ENCODE measurements at places on chromosomes 16 and 17.

DNA sequence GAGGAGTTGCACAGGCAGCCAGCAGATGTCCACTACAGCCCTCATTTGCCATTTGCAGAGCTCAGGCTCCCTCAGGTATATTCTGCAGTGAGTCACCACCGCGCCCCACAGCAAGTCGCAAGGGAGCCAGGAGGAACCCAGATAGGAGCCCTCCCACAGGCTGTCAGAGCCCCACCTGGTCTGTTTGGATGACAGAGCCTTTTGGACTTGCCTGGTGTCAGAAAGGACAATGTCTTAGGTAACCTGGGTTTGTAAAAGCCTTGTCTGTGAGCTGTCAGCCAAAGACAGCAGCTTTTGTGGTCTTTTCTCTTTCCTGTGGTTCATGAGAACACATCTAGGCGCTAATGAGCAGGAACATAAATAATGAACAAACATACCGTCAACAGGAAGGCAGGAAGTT is 70.9 kb downstream of the GNAO1 start:
- peak; percentile 10 for DNase-seq

GRCh38 chr17:76735006-76735405 is 2.1 kb downstream of the SRSF2 start:
- peak; percentile 64 for DNase-seq

- peak; percentile 57 for DNase-seq
Observed at GRCh38 chr17:82213251-82214011, 789 bp upstream of the CCDC57 start.

GRCh38 chr17:80795754-80796153 is 195.9 kb upstream of the CHMP6 start:
- DNase-seq = no peak

- DNase-seq = no peak
Observed at GRCh38 chr16:55389426-55390073, 65.5 kb downstream of the IRX6 start.

DNA sequence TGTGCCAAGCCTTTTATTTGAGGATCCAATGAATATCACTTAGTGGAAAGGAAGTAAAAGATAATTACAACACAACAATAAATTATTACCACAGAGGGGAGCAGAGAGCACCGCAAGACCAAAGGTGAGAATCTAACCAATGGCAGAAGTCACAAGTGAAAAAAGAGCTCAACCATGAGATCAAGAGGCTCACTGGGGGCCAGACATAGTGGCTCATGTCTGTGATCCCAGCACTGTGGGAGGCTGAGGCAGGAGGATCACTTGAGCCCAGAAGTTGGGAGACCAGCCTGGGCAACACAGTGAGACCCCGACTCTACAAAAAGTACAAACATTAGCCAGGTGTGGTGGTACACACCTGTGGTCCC is 17.7 kb downstream of the ANKRD11 start:
- no peak for DNase-seq

- DNase-seq = no peak
Observed at GRCh38 chr16:81537721-81538561, 93.3 kb downstream of the CMIP start.

DNA sequence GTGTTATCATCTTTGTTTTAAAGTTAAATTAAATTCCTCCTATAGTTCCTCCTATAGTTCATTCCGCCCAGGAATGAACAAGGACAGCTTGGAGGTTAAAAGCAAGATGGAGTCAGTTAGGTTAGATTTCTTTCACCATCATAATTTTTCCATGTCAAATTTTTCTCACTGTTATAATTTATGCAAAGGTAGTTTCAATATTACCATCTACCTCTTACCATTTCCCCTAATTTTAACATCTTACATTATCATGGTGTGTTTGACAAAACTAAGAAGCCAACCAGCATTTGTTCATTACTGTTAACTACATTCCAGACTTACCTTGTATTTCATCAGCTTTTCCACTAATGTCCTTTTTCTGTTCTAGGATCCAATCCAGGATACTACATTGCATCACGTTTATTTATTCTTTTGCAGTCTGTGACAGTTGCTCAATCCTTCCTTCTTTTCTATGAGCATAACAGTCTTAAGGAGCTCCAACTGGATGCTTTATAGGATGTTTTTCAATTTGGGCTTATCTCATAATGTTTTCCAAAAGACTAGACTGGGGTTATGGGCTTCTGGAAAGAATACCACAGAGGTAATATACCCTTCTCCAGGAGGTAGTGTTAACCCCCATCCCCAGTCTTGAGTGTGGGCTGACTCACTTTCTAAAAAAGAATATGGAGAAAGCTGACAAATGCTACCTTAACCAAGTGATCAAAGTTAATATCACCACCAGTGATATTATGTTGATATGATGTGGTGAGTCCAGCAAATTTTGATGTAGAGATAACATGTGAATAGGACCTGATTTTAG is 158.5 kb downstream of the PPM1E start:
- no peak for DNase-seq

GRCh38 chr17:66491213-66491612 is 188.8 kb downstream of the PRKCA start:
- DNase-seq = peak; percentile 14

DNA sequence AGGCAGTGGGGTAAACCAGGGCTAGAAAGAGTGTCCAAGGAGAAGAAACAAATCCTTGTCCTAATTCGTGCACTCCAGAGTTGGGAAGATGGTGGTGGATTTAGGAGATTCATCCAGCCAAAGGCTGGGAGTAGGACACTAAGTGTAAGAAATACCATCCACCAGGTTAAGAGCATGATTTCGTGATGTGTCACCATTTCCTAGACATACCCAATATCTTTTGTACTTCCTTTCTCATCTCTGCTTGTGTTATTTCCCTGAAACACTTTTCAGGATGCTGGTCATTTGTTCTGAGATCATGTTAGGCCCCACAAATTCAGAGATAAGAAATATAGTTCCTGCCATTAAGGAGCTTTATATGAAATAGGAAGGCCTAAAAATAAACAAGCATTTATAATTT is 106.3 kb upstream of the HLF start:
- no peak for DNase-seq

DNA sequence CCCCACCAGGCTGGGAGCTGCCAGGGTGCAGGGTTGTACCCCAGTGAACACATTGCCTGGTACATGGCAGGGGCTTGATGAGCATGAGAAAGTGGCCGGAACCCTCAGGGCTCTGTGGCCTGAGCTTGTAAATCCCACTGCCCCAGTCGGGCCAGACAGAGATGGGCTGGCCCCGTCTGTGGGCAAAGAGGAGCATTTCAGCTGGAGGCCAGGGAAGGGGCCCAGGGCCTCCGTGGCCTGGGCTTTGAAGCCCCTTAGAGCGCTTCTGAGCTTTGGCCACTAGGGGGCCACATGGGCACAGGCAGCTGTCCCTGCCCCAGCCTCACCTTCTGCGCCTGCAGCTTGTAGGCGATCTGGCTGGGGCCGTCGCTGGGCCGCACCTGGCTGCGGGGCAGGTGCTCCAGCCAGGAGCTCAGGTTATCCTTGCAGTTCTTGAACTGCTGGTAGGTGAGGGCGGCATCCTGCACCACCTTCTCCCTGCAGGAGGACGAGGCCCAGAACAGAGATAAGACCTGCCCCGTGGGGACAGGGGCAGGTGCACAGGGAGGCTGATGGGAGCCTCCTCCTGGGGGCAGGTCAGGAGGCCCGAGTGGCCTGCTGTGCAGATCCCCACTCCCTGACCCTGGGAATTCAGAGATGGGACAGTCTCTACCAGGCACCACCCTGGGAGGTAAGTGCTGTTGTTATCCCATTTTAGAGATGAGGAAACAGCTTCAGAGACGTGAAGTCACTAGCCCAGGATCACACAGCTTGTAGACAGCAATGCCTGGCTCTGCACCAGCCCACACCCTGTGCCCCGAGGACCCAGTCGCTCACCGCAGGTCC is 12.8 kb downstream of the EVPL start:
- peak; percentile 86 for DNase-seq

DNA sequence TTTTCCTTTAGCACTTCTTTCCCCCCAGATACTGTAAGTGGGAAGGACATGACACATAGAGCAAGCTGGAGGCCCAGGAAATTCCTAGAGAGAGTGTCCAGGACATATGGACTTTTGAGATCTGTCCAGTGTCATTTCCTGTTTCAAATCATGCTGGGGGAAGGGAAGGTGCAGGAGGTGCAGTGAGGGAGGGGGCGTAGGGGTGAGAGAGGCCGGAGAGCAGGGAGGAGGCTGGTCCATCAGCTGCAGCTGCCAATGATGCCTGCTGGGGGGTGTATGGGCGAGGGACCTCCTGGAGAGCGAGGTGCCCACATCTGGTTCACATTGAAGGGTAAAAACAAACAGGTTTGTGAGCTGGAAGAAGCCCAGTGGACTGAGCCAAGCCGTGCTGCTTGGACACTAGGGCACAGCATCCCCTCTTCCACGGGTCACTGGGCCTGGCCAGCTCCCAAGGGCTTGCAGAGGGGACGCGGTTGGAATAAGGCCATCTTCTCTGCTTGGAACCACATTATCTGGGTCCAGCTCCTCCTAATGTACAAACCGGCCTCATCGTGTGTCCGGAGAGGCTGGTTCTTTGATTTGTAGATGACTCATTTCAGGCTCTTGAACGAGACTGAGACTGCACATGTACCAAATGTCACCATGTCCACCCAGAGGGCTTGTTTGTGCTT is 70.4 kb upstream of the SMURF2 start:
- DNase-seq = no peak

- DNase-seq = no peak
Observed at GRCh38 chr16:78762222-78762621, 662.8 kb downstream of the WWOX start.

DNA sequence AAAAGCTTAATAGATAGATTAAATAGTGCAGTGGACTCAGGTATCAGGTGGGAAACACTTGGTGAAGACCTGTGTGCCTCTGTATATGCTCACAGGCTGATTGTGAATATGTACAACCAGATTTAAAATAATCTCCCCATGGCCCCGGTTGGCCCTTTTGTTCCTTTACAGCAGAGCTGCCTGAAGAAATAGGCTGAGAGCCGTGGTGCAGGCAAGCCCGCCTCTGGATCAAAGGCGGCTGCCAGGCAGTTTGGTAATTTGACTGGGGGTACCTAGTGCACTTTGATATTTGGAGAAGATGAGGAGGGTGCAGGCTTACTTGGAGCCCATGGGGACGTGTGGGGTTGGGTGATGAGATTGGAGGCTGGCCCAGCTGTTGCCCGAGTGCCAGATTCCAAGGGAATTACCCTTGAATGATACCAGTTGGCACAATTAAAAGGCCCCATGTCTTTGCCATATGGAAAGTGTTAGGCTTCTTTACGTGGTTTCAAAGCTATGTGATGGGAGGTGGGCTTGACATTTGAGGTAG is 5.0 kb downstream of the NKD1 start:
- DNase-seq = no peak

DNA sequence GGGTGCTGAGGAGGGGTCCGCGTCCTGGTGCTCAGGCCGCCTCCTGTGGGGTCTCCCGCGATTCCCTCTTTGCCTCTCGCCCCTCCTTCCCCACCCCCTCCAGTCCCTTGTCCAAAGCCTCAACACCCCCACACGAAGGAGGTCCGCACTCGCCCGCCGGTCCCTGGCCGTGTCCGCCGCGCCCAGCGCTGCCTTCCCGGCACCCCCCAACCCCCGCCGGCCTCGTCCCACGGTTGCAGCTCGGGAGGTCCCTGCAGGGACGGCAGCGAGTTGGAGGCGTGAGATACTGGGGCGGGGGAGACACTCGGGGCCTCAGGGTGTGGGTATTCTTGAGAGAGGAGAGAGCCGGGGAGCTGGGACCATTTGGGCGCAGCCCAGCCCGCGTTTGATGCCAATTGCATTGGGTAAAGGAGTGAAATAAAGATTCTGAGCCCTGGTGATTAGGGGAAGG is 468 bp downstream of the FLYWCH2 start:
- DNase-seq = peak; percentile 17

DNA sequence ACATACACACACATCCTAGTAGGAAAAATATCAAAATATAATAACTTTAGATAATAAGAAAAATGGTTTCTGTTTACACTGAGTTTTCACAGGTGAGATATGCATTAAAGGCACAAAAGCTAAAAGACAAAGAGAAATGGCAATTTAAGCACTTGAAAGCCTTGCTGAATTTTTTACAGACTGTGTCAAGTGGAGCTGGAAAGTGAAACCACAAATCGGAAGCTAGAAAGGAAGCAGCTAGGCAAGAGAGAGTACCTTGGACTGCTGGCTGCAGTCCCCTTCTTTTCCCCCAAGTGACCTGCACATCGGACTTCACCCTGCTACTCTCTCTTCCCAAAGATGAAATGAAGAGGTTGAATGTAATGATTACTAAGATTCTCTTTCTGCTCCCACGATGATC is 135.1 kb downstream of the CDH13 start:
- no peak for DNase-seq

DNA sequence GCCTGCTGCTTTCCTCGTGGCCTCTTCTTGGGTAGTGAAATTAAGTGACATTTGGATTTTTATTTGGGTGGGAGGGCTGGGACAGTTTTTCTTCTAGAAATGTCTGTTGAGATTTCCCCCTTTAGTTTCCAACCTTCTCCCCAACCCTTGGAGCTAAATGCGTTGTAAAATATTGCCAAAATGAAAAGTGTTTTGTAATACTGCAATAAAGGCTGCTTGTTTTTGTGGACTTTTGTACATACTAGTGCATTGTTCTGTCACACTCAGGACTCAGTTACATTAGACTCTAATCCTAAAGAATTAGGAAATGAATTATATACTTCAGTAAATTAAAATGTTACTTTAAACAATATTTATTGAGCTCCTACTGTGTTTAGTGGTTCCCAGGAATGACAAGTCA is 21.7 kb downstream of the HEATR9 start:
- DNase-seq = no peak

DNA sequence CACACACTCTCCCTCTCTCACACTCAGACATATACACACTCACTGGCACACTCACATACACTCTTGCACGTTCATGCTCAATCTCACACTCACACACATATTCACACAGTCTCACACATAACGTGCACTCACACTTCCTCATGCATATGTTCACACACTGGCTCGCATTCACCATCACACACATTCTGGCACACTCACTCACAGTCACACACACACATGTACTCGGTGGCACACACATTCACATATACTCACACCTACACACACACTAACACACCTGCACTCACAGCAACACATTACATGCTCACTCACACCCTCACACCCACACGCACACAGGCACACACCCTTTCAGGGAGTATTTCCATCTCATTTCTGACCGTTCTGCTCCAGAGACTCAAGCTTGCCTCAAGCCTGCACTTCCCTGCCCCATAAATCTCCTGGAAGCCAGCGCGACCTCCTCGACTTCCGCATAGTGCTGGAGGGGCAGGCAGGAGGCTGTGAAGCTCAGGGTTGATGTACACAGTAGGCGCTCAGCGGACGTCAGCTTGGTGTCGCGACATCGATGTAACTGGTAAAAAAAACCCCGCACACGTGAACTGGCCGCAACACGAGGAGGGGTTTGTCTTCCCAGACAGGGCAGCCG is 66.7 kb upstream of the FOXF1 start:
- DNase-seq = no peak

DNA sequence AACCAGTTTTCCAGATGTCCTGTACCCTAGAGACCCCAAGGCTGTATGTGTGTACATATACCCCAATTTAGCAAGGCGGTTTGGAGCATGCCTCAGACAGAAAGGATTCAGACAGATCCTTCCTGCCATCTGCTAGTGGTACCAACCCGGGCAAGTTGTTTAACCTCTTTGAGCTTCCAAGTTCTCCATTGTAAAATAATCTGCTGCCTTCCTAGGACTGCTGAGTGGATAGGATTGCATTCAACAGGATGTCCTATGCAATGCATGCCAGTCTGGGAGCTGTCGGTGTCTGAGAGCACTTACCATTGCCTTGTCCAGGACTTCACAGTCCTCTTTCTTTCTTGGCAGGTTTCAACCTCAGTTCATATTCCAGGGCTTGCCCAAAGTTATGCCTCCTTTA is 1.9 kb downstream of the CDH13 start:
- no peak for DNase-seq
